ENCODE measurements at places on chromosomes 5 and 9.

DNA sequence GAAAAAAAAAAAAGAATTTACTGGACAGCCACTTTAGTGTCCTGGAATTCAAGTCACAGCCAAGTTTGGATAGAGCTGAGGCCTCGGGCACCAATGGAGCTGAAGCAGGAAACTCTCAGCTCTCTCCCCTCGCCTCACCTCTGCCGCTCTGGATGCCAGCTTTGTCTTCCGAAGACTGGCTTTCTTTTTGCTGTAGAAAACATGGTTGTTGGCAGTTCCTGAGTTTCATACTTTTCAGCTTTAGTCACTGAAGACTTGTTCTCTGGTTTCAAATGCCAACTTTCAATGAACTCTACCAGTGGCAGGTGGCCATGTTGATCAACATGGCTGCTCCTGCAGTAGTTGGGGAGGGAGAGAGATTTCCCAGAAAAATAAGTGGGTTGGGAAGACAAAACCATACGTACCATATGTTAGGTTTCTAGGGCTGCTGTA, 142.2 kb downstream of the SNX18 start:
- DNase-seq = no peak

GRCh38 chr9:95822583-95823431, 52.7 kb upstream of the ERCC6L2 start:
- peak; percentile 72 for DNase-seq

DNA sequence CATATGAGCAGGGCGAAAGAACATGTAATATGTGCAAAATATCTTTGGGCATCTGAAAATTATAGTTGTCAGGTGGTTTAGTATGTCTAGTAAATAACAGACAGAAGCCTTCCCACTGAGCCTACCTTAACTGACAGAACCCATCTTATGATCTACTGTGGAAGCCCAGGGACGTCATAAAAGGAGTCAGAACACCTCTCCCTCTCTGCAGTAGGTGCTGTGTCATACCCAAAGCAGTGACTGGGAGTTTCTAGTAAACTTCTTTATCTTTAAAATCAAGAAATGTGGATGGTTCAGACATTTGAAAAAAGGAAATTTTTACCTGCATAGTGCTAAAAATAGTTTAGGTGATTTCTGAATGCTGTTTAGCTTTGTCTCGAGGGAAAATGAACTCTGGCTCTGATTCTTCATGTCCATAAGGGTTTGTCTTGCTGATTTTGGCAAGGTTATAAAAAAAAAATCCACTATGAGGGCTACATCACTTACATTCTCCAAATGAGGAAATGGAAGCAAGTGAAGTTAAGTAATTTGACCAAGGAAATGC, 104.0 kb downstream of the NUDT12 start:
- DNase-seq = no peak

DNA sequence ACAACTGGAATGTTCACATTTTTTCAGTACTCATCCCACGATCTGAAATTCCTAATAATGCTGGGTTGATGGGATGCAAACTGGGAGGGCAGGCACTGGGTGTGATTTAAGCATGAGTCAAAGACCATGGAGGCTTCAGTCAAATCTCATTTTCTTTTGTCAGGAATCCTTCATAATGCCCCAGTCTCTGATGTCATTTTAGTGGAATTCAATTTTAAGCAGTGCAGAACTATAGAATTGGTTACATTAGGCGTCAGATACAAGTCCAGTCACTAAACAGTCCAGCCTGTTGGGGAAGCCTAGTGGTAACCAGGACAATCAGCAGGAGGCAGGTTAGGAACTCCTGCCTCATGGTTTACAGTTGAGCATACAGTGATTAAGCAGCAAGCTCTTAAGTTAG, 41.0 kb upstream of the TMEM215 start:
- peak; percentile 78 for DNase-seq

DNA sequence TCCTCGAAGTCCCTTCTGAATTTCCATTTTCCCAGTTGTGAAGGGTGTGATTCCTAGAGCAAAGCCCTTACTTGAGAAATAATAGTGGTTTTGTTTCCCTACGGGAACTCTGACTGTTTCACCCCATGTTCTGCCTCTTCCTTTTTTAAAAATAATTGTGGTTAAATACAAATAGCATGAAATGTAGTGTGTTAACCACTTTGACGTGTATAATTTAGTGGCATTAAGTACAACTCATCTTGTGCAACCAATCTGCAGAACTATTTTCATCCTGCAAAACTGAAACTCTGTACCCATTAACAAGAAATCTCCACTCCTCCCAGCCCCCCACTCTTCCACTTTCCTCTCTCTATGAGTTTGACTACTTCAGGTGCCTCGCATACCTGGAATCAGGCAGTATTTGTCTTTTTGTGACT, 35.6 kb upstream of the HAND1 start:
- DNase-seq = no peak

GRCh38 chr5:94361161-94361560, 257.2 kb downstream of the KIAA0825 start:
- DNase-seq = no peak

- no peak for DNase-seq
Observed at GRCh38 chr9:127389381-127390247, 7.4 kb upstream of the SLC2A8 start.

GRCh38 chr5:141965071-141965470, 3.8 kb upstream of the RNF14 start:
- no peak for DNase-seq

- DNase-seq = no peak
Observed at GRCh38 chr9:123246534-123246933, 21.9 kb downstream of the STRBP start.

DNA sequence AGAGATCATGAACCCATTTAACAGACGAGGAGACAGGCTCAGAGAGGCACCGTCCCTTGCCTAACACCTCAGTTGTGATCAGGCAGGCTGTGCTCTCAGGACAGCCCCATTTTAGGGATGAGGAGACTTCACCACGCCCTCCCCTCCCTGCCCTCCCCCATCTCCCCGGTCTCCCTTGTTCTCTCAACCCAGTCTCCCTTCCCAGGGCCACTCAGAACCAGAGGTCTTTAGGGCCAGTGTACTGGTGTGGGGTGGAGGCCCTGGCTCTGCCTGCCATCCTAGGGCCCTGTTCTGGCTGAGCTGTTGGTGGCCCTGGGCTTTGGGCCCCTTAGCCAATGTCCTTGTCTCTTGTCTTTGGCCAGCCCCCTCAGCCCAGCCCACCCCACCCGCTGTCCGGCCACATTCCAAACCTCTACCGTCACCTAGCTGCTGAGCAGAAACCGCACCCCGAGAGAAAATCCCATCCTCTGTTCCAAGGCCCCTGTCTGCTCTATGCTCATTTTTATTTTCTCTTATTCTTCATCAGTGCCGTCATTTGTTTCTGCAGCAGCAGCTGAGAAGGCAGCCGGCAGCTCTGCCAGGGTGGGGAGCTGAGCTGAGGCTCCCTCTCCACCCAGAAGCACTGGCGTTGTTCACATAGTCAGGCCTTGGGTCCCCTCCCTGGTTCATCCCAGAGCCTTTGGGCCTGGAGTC, 33.9 kb downstream of the OLFML2A start:
- peak; percentile 81 for DNase-seq

- DNase-seq = no peak
Observed at GRCh38 chr9:84002344-84002743, 21.7 kb downstream of the RMI1 start.

GRCh38 chr5:132759114-132760048, 12.2 kb downstream of the CCNI2 start:
- DNase-seq = no peak

DNA sequence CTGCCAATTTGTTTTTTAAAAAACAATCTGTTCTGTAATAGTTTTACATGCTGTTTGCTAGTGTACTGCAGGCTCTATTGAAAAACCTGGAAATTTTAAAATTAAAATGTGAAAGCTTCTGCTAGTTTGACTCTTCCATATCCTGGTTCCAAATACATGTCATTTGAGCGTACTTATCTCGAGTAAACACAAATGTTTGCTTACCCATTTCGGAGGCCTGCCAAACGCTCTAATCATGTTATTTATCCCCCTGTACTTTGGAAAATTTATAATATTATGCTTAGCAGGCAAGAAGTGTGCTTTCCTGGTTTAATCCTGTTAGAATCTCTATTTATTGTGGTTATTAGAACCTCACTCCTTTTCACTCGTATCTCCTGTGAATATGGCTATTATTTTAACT, 476.8 kb upstream of the CYLC2 start:
- DNase-seq = no peak

DNA sequence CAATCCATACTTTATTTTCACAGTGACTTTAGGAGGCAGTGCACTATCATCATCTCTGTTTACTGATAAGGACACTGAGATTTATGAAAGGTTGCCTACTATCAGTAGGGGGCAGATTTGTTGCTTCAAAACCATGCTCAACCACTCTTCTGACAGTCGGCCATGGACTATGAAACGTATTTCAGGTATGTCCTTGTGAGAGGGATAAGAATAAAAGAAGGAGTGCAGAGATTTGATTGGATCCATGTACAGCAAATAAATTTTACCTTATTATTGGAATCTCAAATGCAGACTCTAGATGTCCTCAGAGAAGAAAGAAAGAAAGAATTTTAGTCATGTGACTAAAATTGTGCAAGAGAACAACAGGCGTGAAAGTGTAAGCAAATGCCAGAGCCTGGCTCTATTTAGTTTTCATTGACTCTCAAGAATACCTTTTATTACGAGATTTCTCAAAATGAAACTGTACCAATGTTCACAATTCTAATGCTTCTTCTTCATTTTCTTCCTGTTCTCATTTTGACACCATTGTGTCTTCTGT, 296.6 kb upstream of the RASA1 start:
- peak; percentile 14 for DNase-seq

GRCh38 chr5:66197764-66198405, 53.8 kb downstream of the SREK1 start:
- DNase-seq = peak; percentile 45

DNA sequence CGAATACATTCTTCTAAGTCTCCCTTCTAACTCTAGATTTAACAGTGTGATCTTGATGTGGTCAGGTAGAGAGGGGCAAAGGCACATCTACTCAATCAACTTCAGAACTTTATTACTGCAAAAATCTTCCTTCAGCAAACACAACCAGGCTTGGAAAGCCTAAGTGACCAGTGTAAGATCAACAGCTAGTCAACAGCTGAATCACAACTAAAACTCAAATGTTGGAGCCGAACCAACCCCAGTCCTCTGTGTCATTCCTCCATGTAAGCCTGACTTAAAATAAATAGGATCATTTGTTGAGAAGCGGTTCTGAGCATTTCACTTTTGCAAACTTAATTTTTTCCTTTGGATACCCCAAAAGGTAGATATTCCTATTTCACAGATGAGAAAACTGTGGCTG, 352.7 kb downstream of the EBF1 start:
- DNase-seq = no peak

DNA sequence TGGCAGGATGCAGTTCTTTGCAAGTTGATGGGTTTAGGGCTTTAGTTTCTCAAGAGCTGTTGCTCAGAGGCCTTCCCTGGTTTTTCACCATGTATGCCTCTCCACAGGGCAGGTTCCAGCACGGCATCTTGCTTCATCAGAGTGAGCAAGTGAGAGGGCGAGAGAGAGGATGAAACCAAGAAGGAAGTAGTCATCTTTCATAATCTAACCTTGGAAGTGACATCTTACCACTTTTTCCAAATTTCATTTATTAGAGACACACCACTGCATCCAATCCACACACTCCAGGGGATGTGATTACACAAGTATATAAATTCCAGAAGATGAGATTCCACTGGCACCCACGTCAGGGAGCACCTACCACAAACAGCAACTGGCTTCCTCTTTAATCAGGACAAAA, 294.4 kb downstream of the MARCHF11 start:
- DNase-seq = peak; percentile 65

Measured in NCI-H226 (cell line).